ENCODE measurements at places on chromosomes 2 and 18. TPM values are rescaled to one million over a fixed set of nuclear protein-coding genes. Genes with fewer than 3 reads are reported as not detected.

- H3K27me3 ChIP-seq: peaks cover 5% of the 10 kb centered on the region
- H3K4me1 ChIP-seq: no peaks in the 10 kb centered on the region
- no peak for DNase-seq
- no peak overlapping the region for H3K27ac ChIP-seq
- H3K4me3 ChIP-seq: no peak overlapping the region
Measured at GRCh38 chr2:172782506-172783164, 47.0 kb downstream of the RAPGEF4 start.

DNA sequence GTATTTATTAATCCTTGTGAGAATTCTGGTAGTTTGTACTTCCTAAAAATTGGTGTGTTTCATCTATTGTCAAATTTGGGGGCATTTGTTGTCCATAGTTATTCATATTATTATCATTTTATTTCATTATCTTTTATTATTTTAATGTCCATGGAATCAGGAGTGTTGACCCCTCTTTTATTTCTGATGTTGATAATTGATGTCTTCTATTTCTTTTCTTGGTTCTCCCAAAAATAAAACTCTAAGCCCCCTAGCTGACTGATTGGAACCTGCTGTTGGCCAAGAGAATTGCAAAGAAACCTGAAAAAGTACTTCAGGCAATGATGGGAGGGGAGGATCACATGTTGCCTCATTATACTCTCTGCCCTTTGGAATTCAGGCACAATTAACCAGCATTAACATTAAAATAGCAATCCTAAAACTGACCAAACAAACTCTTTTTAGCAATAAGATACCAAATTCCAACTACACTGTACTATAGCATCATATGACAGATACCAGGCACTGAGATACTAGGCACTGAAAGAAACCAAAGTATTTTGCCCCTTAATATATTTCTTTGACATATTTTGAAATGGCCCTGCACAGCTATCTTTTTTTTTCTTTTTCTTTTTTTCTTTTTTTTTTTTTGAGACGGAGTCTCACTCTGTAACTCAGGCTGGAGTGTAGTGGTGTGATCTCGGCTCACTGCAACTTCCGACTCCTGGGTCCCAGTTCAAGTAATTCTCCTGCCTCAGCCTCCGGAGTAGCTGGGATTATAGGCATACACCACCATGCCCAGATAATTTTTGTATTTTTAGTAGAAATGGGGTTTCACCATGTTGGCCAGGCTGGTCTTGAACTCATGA lies 1097.2 kb upstream of the CNTNAP5 start:
- no peak overlapping the region for H3K4me3 ChIP-seq
- no peak overlapping the region for H3K27ac ChIP-seq
- H3K36me3 ChIP-seq: no peaks in the 10 kb centered on the region
- H3K27me3 ChIP-seq: no peaks in the 10 kb centered on the region
- no peak for DNase-seq

GRCh38 chr2:55235724-55236538 lies 3.4 kb downstream of the RPS27A start:
- H3K4me1 ChIP-seq: peaks cover 23% of the 10 kb centered on the region
- no peak overlapping the region for H3K4me3 ChIP-seq
- peak overlapping the region; percentile 10 for H3K27ac ChIP-seq
- DNase-seq: no peak
- peaks cover 51% of the 10 kb centered on the region for H3K36me3 ChIP-seq

DNA sequence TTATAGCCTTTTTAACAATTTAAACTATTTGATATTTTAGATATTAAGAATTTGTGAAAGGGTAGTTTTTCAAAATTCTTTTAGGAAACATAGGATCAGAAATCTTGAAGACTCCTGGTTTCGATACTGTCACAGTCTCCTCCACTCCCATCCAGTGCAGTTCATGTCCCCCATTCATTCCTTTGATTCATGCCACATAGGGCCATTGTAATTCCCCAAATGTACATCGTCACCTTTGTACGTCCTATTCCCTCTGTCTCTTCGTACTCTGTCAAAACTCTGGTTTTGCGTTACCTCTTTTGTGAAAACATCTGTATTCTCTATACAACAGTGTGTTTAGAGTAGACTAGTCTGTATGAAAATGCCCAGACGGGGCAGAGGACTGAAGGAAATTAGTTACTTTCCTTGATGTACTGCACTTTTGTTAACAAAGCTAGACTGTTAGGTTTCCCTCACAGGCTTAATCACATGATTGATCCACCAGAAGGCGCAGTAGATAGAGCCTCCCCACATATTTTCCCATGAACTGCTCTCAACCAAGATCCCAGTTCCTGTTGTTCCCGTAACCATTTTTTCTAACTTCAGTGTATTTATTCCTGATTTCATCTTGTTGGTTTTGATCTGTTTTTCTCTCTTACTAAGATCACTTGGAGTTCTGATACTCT lies 2.5 kb downstream of the MRPL35 start:
- peaks cover 13% of the 10 kb centered on the region for H3K36me3 ChIP-seq
- no peaks in the 10 kb centered on the region for H3K27me3 ChIP-seq
- no peak overlapping the region for H3K27ac ChIP-seq
- H3K4me3 ChIP-seq: no peak overlapping the region
- peaks cover 12% of the 10 kb centered on the region for H3K4me1 ChIP-seq
- no peak for DNase-seq

DNA sequence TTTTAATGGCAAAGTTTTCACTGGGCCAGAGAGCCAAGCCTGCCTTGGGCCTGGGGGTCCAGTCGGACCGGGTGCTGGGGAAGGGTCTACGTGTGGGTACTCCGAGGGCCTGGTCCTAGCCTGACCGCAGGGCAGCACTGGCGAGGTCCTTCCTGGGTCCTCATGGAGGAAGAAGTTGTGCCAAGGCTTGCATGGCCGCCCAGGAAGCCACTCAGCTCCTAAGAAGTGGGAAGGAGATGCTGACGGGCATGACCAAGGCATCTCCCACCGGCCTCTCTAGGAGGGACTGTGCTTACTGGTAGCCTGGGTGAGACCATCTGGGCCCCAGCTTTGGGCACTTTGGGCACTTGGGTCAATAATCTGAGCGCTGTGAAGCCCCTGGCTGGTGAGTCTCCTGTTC lies 22.6 kb downstream of the CIB4 start:
- no peaks in the 10 kb centered on the region for H3K36me3 ChIP-seq
- H3K4me1 ChIP-seq: peaks cover 2% of the 10 kb centered on the region
- H3K4me3 ChIP-seq: no peak overlapping the region
- no peak overlapping the region for H3K27ac ChIP-seq
- DNase-seq: no peak

DNA sequence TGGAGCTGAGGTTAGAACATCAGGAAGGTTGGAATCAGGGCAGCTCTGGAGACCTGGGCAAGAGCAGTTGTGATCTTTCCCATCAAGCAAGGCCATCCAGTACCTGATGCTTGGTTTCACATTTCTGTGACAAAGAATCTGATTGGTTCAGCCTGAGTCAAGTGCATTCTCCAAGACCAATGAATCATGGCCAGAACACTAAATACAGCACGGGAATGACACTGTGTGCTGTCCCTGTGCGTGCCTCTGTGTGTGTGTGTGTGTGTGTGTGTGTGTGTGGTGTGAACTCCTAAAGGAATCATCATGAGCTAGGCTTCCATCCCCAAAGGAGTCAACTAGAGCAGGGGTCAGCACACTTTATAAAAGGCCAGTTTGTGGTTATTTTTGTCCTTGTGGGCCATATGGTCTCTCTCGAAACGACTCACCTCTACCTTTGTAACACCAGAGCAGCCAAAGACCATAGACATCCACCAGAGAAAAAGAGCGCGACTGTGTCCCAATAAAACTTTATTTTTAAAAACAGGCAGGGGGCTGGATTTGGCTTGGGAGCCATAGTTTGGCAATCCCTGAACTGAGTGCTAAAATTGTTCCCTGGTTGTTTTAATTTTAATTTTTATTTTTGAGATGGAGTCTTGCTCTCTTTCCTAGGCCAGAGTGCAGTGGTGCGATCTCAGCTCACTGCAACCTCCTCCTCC lies 99.7 kb downstream of the INHBB start:
- peaks cover 11% of the 10 kb centered on the region for H3K4me1 ChIP-seq
- DNase-seq: no peak
- no peaks in the 10 kb centered on the region for H3K36me3 ChIP-seq
- H3K27ac ChIP-seq: no peak overlapping the region
- no peak overlapping the region for H3K4me3 ChIP-seq

DNA sequence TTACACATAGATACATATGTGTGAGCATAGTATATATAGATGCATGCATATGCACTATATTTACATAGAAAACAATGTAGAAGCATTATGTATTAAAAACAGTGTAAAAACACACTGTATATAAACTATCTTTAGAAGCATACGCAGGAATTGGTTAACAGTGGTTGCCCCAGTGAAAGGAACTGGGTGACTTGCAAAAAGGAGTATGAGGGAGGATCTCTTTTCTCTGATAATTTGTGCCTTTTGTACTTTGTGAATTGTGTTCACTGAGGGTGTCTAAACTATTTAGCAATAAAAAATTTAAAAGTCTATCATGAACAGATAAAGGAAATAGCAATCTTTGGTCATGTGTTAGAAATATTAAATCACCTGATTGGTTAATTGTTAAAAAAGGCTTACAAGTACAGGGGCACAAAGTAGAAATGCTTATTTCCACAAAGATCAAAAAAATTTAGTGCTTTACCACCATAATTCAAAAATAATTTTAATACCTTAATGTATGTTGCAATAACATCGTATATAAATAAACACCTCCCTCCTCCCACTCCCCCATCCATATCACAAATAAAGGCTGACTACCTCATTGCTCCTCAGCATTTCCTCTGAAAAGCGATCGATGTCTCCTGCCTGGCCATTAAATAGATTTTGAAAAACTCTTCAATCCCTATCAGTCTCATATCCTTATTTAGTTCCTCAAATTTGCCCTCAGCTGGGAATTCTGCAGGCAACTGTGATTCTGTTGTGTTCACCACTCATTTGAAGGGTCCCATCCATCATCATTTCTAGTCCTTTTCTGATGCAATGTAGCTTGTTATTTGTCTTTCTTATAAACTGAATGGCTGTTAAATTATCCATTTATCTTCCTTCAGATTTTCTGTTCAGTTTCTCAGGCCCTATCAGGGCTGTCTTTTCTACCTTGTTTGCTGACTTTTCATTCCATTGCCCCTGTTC lies 257.3 kb downstream of the AGPS start:
- no peaks in the 10 kb centered on the region for H3K4me1 ChIP-seq
- DNase-seq: no peak
- no peak overlapping the region for H3K27ac ChIP-seq

IL36B gene
- not detected for total RNA-seq

DNA sequence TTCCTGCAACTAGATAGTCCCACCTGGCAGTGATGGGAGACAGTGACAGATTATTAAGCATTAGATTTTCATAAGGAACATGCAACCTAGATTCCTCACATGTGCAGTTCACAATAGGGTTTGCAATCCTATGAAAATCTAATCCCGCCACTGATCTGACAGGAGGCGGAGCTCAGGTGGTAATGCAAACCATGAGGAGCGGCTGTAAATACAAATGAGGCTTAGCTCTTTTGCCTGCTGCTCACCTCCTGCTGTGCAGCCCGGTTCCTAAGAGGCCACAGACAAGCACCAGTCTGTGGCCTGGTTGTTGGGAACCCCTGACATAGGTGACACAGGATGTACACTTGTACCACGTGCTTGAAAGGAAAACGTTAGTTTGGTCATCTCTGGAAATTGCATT lies 41.6 kb downstream of the CDH19 start:
- H3K4me1 ChIP-seq: no peaks in the 10 kb centered on the region
- no peak overlapping the region for H3K27ac ChIP-seq
- no peak for DNase-seq

DNA sequence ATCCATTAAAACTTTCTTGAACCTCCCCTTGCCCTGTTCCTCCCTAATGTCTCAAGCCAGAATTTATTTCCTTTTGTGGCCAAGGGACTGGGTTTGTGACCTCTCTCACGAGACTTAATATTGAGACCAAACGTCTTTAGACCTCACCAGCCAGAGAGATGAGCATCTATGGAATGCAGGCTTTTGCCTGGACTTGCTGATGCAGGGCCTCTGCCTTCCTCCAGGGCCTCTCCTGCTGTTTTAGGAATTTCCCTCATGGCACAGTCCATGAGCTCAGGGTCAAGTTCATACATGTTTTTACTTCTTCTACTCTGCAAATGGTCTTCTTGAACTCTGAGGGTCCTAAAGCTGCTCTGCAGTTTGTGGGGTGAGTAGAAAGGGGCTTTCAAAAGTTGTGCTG lies 22.3 kb downstream of the IL1B start:
- H3K36me3 ChIP-seq: no peaks in the 10 kb centered on the region
- no peak for DNase-seq
- no peak overlapping the region for H3K27ac ChIP-seq
- H3K27me3 ChIP-seq: no peaks in the 10 kb centered on the region
- H3K4me1 ChIP-seq: peaks cover 14% of the 10 kb centered on the region
- H3K4me3 ChIP-seq: no peak overlapping the region

CPO gene
- not detected for total RNA-seq

FSIP2 gene
- total RNA-seq: 0.96 TPM

NMUR1 gene
- 0.14 TPM for total RNA-seq

STEAP3 gene
- not detected for total RNA-seq

CELF4 gene
- not detected for total RNA-seq

DNA sequence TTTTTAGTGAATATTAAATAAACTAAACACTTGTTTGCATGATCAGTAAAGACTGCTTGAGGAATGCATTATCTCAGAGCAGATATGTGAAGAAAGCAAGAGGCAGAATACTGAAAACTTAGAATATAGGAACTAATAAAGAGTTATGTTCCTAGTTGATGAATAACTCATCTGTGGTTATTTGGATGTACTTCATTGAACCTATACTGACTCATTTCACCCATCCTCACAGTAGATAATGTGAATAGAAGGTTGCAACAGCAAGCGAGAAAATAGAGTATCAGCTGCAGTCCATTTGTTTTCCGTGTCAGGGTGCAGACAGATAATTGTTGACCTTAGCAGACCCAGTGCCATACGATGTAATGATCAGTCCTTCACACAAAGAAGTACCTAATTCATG lies 945.7 kb upstream of the LRRTM1 start:
- no peaks in the 10 kb centered on the region for H3K36me3 ChIP-seq
- no peak overlapping the region for H3K4me3 ChIP-seq
- DNase-seq: no peak
- H3K27me3 ChIP-seq: no peaks in the 10 kb centered on the region
- no peaks in the 10 kb centered on the region for H3K4me1 ChIP-seq

GRCh38 chr2:100321179-100321865 lies 979 bp downstream of the LONRF2 start:
- DNase-seq: no peak
- peaks cover 22% of the 10 kb centered on the region for H3K27me3 ChIP-seq
- no peak overlapping the region for H3K4me3 ChIP-seq
- H3K4me1 ChIP-seq: no peaks in the 10 kb centered on the region
- no peak overlapping the region for H3K27ac ChIP-seq

TMEM17 gene
- not detected for total RNA-seq

DNA sequence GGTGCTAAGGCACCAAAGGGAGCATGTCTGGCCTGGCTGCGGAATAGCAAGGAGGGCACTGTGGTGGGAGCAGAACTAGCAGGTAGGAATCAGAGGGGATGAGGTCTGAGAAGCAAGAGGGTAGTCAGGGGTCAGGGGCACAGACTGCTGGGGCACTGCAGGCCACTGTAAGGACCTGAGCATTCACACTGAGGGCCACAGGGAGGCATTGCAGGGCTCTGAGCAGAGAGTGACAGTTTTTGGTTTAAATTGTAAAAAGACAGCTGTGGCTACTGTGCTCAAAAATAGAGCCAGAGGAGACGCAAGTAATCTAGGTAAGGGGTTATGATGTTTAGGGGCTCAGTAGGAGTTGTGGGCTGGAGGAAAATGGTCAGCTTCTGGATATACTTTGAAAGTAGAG lies 41.5 kb downstream of the ARHGAP25 start:
- H3K27ac ChIP-seq: peak overlapping the region; percentile 89
- peak overlapping the region; percentile 66 for H3K4me3 ChIP-seq
- peaks cover 82% of the 10 kb centered on the region for H3K4me1 ChIP-seq
- no peaks in the 10 kb centered on the region for H3K27me3 ChIP-seq

CABYR gene
- total RNA-seq: 0.75 TPM

GRCh38 chr2:188494906-188495305 lies 203.2 kb downstream of the GULP1 start:
- no peak overlapping the region for H3K27ac ChIP-seq
- no peaks in the 10 kb centered on the region for H3K27me3 ChIP-seq
- no peaks in the 10 kb centered on the region for H3K36me3 ChIP-seq

All from CD4-positive, alpha-beta T cell (primary cell).